ENCODE measurements at places on chromosomes 11 and 22.

GRCh38 chr22:38429499-38430068, 25.4 kb downstream of the KCNJ4 start:
- no peak for DNase-seq

DNA sequence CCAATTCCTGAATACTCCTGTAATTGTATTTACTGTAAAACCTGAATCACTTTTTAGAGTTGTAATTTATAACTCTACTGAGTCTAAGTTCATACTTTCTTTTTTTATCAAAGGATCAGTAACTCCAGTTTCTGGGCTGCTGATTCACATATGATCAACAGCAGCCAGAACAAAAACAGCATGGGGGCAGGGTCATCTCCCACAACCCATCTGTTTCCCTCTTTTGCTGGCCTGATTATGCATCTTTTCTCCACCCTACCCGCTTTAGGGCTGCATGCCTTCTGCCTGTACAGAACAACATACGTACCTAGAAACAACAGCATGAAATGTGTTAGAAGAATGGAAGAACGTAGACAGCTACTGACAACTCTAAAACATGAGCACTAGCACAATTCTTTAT, 76.0 kb downstream of the MRTFA start:
- DNase-seq: no peak

- DNase-seq: no peak
Measured at GRCh38 chr11:77207618-77208313, 79.7 kb downstream of the MYO7A start.

DNA sequence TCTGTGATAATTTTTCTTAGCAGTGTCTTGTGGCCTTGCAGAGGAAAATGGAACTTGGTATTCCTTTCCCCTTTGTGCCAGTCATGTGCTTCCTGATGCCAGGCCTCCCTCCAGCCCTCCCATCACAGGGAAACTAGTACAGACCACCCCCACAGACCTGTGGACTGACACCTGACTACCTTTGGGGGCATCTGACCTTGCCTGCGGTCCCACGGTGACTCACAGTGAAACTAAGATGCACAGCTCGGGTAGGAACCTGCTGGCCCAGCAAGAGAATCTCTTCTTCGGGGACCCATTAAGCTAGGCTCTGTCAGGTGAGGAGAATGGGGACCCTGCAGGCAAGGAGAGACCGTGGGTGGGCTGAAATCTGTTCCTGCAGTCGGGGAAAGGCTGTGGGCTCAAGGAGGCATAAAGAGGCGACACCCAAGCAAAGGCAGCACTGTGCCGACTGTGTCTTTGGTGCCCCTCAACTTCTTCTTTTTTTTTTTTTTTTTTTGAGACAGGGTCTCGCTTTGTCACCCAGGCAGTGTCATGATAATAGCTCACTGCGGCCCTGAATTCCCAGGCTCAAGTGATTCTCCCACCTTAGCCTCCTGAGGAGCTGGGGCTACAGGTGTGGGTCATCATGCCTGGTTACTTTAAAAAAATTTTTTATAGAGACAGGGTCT, 20.8 kb upstream of the PEX26 start:
- DNase-seq: no peak

- DNase-seq: no peak
Measured at GRCh38 chr11:72569966-72570892, 104.0 kb downstream of the PDE2A start.

GRCh38 chr11:131977854-131978253, 607.4 kb downstream of the NTM start:
- no peak for DNase-seq

GRCh38 chr11:86869966-86870570, 69.7 kb downstream of the PRSS23 start:
- peak; percentile 7 for DNase-seq
